Thymus (tissue), 14 donors: ENCODE measurements at places on chromosomes 2 and 18. TPM values are rescaled to one million over a fixed set of nuclear protein-coding genes. Genes with fewer than 3 reads are reported as not detected.

- DNase-seq, result no peak
These were observed 363.1 kb downstream of the DSC3 start for GRCh38 chr18:30679285-30679930.

CYP27C1 gene
- 0.05 TPM for polyA plus RNA-seq

DNA sequence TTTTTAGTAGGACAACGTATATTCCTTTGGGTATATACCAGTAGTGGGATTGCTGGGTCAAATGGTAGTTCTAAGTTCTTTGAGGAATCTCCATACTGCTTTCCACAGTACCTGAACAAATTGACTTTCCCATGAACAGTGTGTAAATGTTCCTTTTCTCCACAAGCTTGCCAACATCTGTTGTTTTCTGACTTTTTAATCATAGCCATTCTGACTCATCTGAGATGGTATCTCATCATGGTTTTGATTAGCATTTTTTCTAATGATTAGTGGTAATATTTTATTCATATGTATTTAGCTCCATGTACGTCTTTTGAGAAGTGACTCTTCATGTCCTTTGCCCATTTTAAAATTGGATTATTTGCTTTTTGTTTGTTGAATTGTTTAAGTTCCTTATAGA is 58.4 kb upstream of the CERS6 start:
- DNase-seq, result no peak

DNA sequence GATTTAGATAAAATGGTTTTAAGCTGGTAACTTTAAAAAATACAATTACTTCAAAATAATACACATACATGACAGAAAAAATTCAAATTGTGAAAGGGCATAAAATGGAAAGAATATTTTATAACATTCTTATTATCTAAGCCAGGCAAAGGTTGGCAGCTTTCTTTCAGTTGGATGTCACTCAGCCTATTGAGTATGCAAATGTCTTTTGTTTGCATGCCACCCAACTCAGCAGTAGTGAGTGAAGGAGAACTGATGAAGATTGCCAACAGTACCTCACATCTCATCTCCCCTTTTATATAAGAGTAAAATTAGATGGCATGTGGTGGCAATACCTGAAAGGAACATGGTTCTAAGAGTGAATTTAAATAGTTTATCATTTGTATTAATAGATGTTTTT is 24.8 kb downstream of the BMPR2 start:
- no peak for DNase-seq

- DNase-seq, result no peak
These were observed 172.4 kb upstream of the KCNH7 start for GRCh38 chr2:163011000-163011399.

DNA sequence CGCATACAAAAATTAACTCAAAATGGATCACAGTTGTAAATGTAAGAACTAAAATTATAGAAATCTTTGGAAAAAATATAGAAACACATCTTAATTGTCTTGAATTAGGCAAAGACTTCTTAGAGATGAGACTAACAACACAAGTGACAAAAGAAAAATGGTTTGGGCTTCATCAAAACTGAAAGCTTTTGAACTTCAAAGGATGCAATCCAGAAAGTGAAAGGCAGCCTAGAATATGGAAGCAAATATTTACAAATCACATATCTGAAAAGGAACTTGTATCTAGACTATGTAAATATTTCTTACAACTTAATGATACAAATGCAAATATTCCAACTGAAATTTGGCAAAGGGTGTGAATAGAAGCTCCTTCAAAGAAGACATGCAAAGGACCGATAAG is 582.8 kb upstream of the ZEB2 start:
- no peak for DNase-seq

DNA sequence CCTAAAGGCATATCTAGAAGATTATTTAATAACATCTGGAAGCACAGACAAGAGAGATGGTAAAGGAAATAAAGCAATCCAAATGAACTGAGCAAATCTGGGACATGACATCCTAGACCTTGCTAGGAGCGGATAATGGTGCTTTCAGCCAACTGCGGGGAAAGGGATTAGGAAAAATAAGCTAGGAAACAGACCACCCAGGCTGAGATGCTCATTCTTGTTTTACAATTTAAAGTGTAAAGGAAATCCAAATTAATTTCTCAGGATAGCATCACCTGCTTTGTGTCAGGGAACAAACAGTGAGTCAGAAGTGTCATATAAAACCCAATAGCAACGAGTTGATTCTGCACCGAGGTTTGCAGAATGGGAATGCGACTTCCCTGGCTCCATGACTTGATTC is 112.5 kb upstream of the CXCR4 start:
- DNase-seq, result no peak

DNA sequence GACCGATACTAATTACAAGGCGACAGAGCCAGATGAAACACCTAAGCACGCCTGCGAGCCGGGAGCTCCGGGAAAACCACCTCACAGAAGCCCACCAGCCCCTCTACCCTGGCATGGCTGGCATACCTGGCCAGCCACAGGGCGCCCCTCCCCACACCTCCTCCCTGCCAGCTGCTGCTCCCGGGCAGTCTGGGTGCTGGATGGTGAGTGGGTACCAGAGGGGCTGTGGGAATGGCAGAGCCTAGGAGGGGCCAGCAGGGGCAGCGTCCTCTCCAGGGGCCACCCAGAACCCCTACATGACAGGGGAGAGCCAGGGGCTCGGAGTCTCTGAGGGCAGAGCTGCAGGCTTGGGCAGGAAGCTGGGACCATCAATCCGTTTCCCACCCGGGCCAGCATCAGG is 58.7 kb upstream of the GPC1 start:
- DNase-seq, result no peak

GRCh38 chr2:80068038-80068731 is 236.4 kb downstream of the LRRTM1 start:
- DNase-seq, result no peak
